Upper lobe of left lung (tissue), 6 donors: ENCODE measurements at places on chromosomes 7 and 10. TPM values are rescaled to one million over a fixed set of nuclear protein-coding genes. Genes with fewer than 3 reads are reported as not detected.
A peak's percentile ranks its signal among the peaks of the same experiment; 100 is the strongest.

GRCh38 chr10:52703451-52703850, 69.1 kb downstream of the MBL2 start:
- no peaks in the 10 kb centered on the region for H3K4me1 ChIP-seq
- no peak for DNase-seq
- H3K4me3 ChIP-seq: no peak overlapping the region
- no peaks in the 10 kb centered on the region for H3K36me3 ChIP-seq

- H3K4me1 ChIP-seq: no peaks in the 10 kb centered on the region
- H3K36me3 ChIP-seq: no peaks in the 10 kb centered on the region
- no peak overlapping the region for H3K4me3 ChIP-seq
- no peak for DNase-seq
- no peak overlapping the region for H3K27ac ChIP-seq
- no peaks in the 10 kb centered on the region for H3K27me3 ChIP-seq
Observed at GRCh38 chr10:126006906-126007305, 110.5 kb downstream of the FANK1 start.

- no peaks in the 10 kb centered on the region for H3K27me3 ChIP-seq
- no peak overlapping the region for H3K27ac ChIP-seq
- H3K4me1 ChIP-seq: peaks cover 5% of the 10 kb centered on the region
- no peak for DNase-seq
Observed at GRCh38 chr7:44128721-44129582, 5.6 kb upstream of the POLD2 start.

- H3K4me3 ChIP-seq: no peak overlapping the region
- no peaks in the 10 kb centered on the region for H3K4me1 ChIP-seq
- no peak for DNase-seq
- H3K36me3 ChIP-seq: no peaks in the 10 kb centered on the region
- H3K27ac ChIP-seq: no peak overlapping the region
- H3K27me3 ChIP-seq: no peaks in the 10 kb centered on the region
Observed at GRCh38 chr7:89336121-89336520, 540.6 kb upstream of the TEX47 start.

GRCh38 chr10:45152726-45153125, 152.0 kb downstream of the ZNF22 start:
- no peak for DNase-seq
- no peaks in the 10 kb centered on the region for H3K36me3 ChIP-seq
- no peak overlapping the region for H3K4me3 ChIP-seq
- H3K27me3 ChIP-seq: no peaks in the 10 kb centered on the region
- H3K27ac ChIP-seq: no peak overlapping the region

Gene ITIH5
- total RNA-seq: 9.7 TPM

GRCh38 chr7:17411922-17412321, 113.5 kb downstream of the AHR start:
- H3K27me3 ChIP-seq: no peaks in the 10 kb centered on the region
- H3K4me1 ChIP-seq: peaks cover 10% of the 10 kb centered on the region
- no peak overlapping the region for H3K27ac ChIP-seq
- no peak for DNase-seq

DNA sequence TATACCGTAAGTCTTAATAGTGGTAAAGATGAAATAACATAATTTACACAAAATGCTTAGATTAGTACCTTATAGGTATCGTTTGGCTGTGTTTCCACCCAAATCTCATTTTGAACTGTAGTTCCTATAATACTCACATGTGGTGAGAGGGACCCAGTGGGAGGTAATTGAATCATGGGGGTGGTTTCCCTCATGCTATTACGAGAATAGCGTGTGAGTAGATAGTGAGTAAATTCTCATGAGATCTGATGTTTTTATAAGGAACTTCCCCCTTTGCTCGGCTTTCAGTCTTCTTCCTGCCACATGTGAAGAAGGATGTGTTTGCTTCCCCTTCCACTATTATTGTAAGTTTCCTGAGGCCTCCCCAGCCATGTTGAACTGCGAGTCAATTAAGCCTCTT, 426.3 kb upstream of the POT1 start:
- H3K4me3 ChIP-seq: no peak overlapping the region
- DNase-seq: no peak
- no peaks in the 10 kb centered on the region for H3K4me1 ChIP-seq
- H3K27ac ChIP-seq: no peak overlapping the region
- no peaks in the 10 kb centered on the region for H3K27me3 ChIP-seq
- H3K36me3 ChIP-seq: no peaks in the 10 kb centered on the region

Gene OR6B1
- not detected for total RNA-seq

- no peak overlapping the region for H3K27ac ChIP-seq
- H3K36me3 ChIP-seq: no peaks in the 10 kb centered on the region
Observed at GRCh38 chr10:92153-92552, 43.1 kb upstream of the TUBB8 start.

- H3K4me3 ChIP-seq: no peak overlapping the region
- H3K4me1 ChIP-seq: no peaks in the 10 kb centered on the region
- no peak for DNase-seq
- no peaks in the 10 kb centered on the region for H3K36me3 ChIP-seq
Observed at GRCh38 chr10:37314350-37314749, 189.0 kb downstream of the ANKRD30A start.

GRCh38 chr7:37009125-37009675, 284.9 kb upstream of the AOAH start:
- no peak for DNase-seq
- no peaks in the 10 kb centered on the region for H3K4me1 ChIP-seq
- H3K27me3 ChIP-seq: no peaks in the 10 kb centered on the region
- no peak overlapping the region for H3K27ac ChIP-seq
- H3K36me3 ChIP-seq: no peaks in the 10 kb centered on the region
- no peak overlapping the region for H3K4me3 ChIP-seq

DNA sequence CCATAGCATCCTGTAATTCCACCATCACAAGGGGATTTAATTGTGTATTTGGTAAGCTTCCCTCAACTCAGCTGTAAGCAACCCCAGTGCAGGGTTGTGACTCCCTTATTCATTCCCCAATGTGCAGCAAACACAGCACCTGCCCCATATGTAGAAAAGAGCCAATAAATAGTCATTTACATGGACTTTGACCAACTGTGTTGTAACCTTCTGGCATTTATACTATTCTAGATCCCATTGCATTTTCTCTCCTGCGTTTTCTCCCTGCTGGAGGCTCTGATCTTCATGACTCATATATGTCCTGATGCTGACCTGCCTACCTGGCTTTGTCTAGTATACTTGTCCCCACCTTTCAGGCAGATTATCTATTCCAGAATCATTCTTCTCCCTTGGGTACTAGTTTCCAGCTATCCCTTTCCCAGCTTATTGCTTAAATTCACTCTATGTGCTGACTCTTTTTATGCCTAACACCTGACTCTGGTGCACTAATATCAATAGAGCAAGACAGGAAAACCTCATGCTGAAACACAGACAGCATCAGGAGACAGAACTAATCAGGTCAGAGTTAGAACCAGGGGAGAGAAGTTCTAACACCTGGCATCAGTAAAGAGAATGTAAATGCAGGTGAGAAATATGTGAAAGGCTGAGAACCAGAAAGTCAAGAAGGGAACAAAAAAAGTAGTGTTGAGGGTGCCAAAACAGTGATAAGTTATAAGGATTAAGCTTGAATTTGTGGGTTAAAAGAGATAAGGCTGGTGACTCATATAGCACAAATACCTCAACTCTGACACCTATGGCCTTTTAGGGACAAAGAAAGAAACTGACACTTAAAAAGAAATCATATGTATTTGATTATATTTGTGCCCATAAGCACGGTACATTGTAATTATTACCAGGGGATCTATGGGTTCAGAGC, 402.7 kb downstream of the IPMK start:
- no peak overlapping the region for H3K4me3 ChIP-seq
- no peaks in the 10 kb centered on the region for H3K4me1 ChIP-seq
- H3K27ac ChIP-seq: no peak overlapping the region

DNA sequence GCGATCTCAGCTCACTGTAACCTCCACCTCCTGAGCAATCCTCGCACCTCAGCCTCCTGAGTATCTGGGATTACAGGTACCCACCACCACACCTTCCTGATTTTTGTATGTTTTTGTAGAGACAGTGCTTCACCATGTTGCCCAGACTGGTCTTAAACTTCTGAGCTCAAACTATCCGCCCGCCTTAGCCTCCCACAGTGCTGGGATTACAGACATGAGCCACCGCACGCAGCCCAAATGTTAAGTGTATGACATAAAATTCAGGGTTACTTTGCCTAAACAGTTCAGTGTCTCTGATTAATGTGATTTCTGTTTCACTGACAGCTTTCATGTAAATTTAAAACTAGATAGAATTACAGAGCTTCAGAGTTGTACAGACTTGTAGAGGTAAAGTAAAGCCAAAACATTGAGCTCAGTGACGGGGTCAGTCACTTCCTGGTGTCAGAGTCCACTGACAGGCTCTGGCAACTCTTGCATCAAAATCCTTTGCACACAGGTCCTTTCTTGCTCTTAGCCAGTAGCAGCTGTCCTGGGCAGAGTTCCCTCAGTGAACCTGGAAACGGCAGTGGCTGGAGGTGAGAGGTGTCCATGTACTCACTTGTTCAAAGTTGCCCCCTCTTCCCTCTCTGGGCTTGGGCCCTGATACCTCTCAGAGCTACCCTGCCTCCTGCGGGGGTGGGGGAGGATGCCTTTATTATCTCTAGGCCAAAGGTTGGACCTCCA, 33.7 kb downstream of the MGMT start:
- no peaks in the 10 kb centered on the region for H3K36me3 ChIP-seq
- H3K27me3 ChIP-seq: no peaks in the 10 kb centered on the region
- H3K4me1 ChIP-seq: no peaks in the 10 kb centered on the region
- no peak overlapping the region for H3K4me3 ChIP-seq

- no peak overlapping the region for H3K4me3 ChIP-seq
- H3K4me1 ChIP-seq: no peaks in the 10 kb centered on the region
Observed at GRCh38 chr10:123309731-123310130, 155.5 kb downstream of the BUB3 start.

DNA sequence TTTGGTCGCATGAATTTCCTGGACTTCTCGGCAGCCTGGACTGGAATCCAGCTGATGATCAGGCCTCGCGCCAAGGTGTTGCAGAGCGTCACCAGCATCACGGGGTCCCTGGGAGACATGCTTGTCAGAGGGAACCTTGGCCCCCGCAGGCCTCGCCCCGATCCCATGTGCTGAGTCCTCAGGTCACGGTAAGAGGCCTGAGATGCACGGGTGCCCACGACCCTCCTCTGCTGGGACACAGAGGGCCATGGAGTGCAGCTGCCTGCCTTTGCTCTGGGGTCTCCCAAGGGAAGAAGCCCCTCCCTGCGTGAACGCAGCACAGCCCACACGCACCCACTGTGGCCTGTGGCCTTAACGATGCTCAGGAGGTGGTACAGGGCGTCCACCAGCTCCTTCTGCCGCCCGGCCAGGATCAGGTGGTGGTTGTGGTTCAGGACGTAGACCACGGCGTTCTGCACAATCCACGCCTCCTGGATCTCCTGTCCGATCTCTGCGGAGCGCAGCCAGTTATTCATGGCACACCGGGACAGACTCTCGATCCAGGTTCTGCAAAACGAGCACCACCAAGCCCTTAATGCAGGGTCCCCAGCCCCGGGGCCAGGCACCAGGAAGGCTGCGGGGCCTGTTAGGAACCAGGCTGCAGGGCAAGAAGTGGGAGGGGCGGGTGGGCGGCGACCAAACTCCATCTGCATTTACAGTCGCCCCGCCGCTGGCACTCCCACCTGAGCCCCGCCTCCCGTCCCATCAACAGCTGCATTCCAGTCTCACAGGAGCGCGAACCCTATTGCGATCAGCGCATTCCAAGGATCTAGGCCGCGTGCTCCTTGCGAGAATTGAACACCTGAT, 29.4 kb downstream of the CFAP46 start:
- H3K4me1 ChIP-seq: no peaks in the 10 kb centered on the region
- no peaks in the 10 kb centered on the region for H3K36me3 ChIP-seq
- peak; percentile 66 for DNase-seq

Gene SORBS1
- 116 TPM for total RNA-seq

GRCh38 chr10:23099816-23100215, 4.4 kb downstream of the MSRB2 start:
- peaks cover 15% of the 10 kb centered on the region for H3K4me1 ChIP-seq
- no peaks in the 10 kb centered on the region for H3K27me3 ChIP-seq
- no peak overlapping the region for H3K27ac ChIP-seq
- peaks cover 6% of the 10 kb centered on the region for H3K36me3 ChIP-seq
- H3K4me3 ChIP-seq: no peak overlapping the region

- H3K36me3 ChIP-seq: no peaks in the 10 kb centered on the region
- no peak for DNase-seq
- H3K4me1 ChIP-seq: peaks cover 9% of the 10 kb centered on the region
- H3K4me3 ChIP-seq: no peak overlapping the region
- no peaks in the 10 kb centered on the region for H3K27me3 ChIP-seq
Observed at GRCh38 chr10:28666751-28667467, 10.4 kb upstream of the BAMBI start.

Gene CPVL
- total RNA-seq: 35.3 TPM

DNA sequence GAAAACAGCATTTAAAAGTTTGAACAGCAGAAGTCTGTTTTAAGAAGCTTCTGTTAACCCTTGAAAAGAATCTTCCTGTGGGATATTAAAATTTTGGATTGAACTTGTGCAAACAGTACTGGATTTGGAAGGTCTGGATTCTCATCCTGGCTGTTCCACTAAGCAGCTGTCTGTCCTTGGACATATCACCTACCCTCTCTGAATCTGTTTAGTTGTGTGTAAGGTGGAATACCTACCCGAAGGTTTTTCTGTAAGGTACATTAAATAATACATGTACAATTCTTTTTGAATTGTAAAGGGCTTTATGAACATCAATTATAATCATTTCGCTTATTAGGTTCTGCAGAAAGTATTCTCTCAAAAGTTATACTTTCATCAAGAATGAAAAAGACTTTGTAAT, 2.2 kb downstream of the PDCD4 start:
- H3K27me3 ChIP-seq: no peaks in the 10 kb centered on the region
- no peak for DNase-seq
- H3K4me1 ChIP-seq: peaks cover 7% of the 10 kb centered on the region

GRCh38 chr7:73769481-73770001, 529 bp downstream of the CLDN3 start:
- H3K27ac ChIP-seq: peak overlapping the region; percentile 75
- H3K4me1 ChIP-seq: no peaks in the 10 kb centered on the region
- peak overlapping the region; percentile 46 for H3K4me3 ChIP-seq

DNA sequence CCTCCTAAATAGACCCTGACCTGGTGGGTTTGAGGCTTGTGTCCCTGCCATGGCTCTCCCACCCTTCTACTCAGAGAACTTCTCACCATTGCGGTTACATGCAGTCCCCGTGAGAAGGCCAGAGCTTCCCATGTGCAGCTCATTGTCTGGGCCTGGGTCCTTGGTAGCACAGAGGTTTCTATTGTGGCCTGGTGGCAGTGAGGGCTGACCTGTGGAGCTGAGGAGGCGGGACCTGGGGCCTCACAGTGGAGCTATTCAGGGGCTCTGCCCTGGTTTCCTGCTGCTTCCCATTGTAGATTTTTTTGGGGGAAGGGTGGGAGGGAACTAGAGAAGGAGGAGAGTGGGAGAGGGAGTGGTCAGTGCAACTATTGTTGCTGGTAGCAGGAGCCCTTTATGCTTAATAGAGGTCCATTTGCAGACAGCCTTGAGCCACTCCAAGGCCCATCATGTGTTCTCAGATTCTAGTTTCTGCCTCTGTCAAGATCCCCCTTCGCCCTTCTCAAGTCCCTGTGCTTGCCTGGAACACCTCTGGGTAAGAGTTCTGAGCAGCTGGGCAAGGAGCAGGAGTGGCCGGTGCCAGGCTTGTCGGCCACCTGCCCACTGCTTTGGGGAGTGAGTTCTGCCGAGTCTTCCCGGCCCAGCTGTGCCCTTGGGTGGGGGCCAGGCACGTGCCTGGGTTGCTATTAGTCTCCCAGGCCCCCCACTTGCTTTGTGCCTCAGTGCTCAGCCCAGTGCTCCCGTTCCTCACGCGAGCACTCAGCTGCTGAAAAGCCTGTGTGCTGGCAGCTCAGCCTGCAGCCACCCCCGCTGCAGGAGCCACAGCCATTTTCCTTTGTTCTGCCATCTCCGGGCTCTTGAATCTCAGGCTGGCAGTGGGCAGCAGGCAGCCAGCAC, 10.7 kb downstream of the TSPAN14 start:
- peaks cover 100% of the 10 kb centered on the region for H3K4me1 ChIP-seq
- peak overlapping the region; percentile 100 for H3K27ac ChIP-seq
- H3K36me3 ChIP-seq: no peaks in the 10 kb centered on the region
- DNase-seq: peak; percentile 56
- no peaks in the 10 kb centered on the region for H3K27me3 ChIP-seq
